Psoas muscle (tissue), 8 donors: ENCODE measurements at places on chromosomes 4 and X.

DNA sequence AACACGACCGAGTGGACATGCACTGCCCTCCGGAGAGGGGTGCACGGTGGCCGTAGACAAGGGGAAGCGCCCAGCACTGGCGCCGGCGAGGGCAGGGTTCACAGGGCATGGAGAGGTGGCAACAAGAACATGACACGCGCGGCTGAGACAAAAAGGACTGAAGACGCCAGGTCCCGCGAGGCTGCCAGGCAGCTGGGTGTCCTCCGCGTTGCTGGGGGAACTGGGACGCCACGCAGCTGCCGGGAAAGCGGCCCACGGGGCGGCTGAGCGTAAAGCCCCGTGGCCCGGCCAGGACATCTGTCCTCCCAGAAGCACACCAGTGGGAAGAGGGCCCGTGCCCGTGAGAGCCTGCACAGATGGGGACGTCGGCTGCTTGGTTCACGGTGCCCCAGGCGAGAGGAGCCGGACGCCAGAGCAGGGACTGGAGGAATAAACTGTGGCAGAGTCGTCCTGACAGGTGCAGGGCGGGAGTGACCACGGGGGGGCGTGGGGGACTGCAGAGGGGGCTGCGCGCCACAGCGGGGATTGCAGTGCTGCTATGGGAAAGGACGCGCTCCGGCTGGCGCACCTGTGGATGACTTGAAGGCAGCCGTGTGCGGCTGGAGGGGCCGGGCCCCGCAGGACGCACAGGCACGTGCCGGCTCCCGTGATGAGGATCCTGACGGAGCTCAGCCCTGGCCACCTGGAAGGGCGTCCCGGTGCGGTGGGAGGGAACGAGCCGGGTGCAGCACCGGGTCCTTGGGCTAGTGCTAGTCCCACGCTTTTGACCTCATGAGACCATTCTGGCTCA is 32.1 kb upstream of the GTPBP6 start:
- H3K4me1 ChIP-seq: peaks cover 9% of the 10 kb centered on the region
- DNase-seq: no peak
- H3K27ac ChIP-seq: peak overlapping the region; percentile 53

- no peaks in the 10 kb centered on the region for H3K27me3 ChIP-seq
- H3K4me1 ChIP-seq: peaks cover 44% of the 10 kb centered on the region
- H3K4me3 ChIP-seq: peak overlapping the region; percentile 68
- peak; percentile 38 for DNase-seq
Observed at GRCh38 chr4:139735381-139736273, 70.0 kb downstream of the MGST2 start.

GRCh38 chr4:159169404-159170302 is 66.8 kb downstream of the RAPGEF2 start:
- DNase-seq: no peak
- H3K4me3 ChIP-seq: no peak overlapping the region
- no peak overlapping the region for H3K27ac ChIP-seq
- H3K36me3 ChIP-seq: no peaks in the 10 kb centered on the region
- H3K27me3 ChIP-seq: no peaks in the 10 kb centered on the region
- H3K4me1 ChIP-seq: peaks cover 35% of the 10 kb centered on the region

GRCh38 chrX:46447384-46447783 is 97.8 kb downstream of the ZNF674 start:
- peak overlapping the region; percentile 80 for H3K27ac ChIP-seq
- peak overlapping the region; percentile 76 for H3K4me3 ChIP-seq
- H3K27me3 ChIP-seq: no peaks in the 10 kb centered on the region
- no peaks in the 10 kb centered on the region for H3K4me1 ChIP-seq
- no peak for DNase-seq
- H3K36me3 ChIP-seq: peaks cover 28% of the 10 kb centered on the region

- H3K4me1 ChIP-seq: no peaks in the 10 kb centered on the region
- no peak overlapping the region for H3K27ac ChIP-seq
- DNase-seq: no peak
- no peaks in the 10 kb centered on the region for H3K27me3 ChIP-seq
Observed at GRCh38 chr4:108590776-108591175, 29.6 kb upstream of the RPL34 start.

- H3K27ac ChIP-seq: no peak overlapping the region
- H3K36me3 ChIP-seq: no peaks in the 10 kb centered on the region
- no peak overlapping the region for H3K4me3 ChIP-seq
- H3K4me1 ChIP-seq: peaks cover 10% of the 10 kb centered on the region
- H3K27me3 ChIP-seq: no peaks in the 10 kb centered on the region
Observed at GRCh38 chr4:26723216-26723615, 137.4 kb upstream of the STIM2 start.

- DNase-seq: no peak
- H3K27ac ChIP-seq: no peak overlapping the region
- no peaks in the 10 kb centered on the region for H3K4me1 ChIP-seq
- H3K36me3 ChIP-seq: no peaks in the 10 kb centered on the region
- H3K27me3 ChIP-seq: no peaks in the 10 kb centered on the region
Observed at GRCh38 chr4:144300616-144301015, 160.1 kb upstream of the GYPA start.

DNA sequence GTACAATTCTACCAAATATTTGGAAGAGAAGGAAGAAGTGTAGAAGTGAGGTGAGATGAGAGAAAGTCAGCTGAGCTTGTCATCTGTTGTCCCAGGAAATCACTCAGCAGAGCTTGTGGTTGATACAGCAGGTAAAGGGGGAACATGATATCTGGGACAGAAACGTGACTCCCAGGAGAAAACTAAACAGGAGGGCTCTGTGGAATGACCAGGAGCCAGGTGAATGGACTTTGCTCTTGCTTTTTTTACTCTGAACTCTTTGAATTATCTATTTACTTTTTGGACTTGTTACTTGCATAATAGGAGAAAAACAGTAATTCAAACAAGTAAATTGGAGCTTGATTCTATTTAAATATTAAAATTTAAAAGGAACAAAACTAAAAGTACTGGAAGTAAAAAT is 555.6 kb upstream of the FRG1 start:
- no peaks in the 10 kb centered on the region for H3K36me3 ChIP-seq
- H3K27me3 ChIP-seq: no peaks in the 10 kb centered on the region
- no peaks in the 10 kb centered on the region for H3K4me1 ChIP-seq

DNA sequence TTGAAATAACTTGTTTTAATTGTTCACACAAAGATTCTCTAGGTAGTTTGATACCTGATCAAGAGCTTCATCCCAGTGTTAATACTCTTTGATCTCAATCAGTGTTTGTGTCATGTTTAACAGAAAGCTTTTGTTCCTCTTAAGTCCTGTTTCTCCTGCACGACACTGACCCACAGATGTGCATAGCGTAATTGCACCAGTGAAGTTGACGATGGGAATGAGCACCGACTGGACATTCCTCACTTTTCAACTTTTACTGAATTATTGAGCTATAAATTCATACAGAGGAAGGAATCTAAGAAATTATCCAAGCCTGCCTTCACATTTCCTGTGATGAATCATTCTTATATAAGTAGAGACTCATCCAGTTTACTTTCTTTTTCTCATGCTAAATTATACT is 878.7 kb upstream of the TENM3 start:
- H3K4me3 ChIP-seq: no peak overlapping the region
- no peaks in the 10 kb centered on the region for H3K27me3 ChIP-seq
- no peaks in the 10 kb centered on the region for H3K4me1 ChIP-seq
- no peak for DNase-seq
- H3K27ac ChIP-seq: no peak overlapping the region
- no peaks in the 10 kb centered on the region for H3K36me3 ChIP-seq

- H3K27me3 ChIP-seq: peaks cover 1% of the 10 kb centered on the region
- no peak overlapping the region for H3K27ac ChIP-seq
- no peaks in the 10 kb centered on the region for H3K36me3 ChIP-seq
- no peak for DNase-seq
- H3K4me3 ChIP-seq: no peak overlapping the region
Observed at GRCh38 chr4:154455111-154455510, 36.5 kb downstream of the DCHS2 start.

- H3K36me3 ChIP-seq: no peaks in the 10 kb centered on the region
- H3K4me3 ChIP-seq: no peak overlapping the region
- H3K27ac ChIP-seq: no peak overlapping the region
- DNase-seq: no peak
Observed at GRCh38 chr4:123740236-123740635, 343.6 kb downstream of the SPRY1 start.

- H3K4me1 ChIP-seq: no peaks in the 10 kb centered on the region
- DNase-seq: no peak
- no peak overlapping the region for H3K4me3 ChIP-seq
- no peaks in the 10 kb centered on the region for H3K27me3 ChIP-seq
- H3K27ac ChIP-seq: no peak overlapping the region
Observed at GRCh38 chr4:119068529-119068962, 67.1 kb upstream of the MYOZ2 start.

DNA sequence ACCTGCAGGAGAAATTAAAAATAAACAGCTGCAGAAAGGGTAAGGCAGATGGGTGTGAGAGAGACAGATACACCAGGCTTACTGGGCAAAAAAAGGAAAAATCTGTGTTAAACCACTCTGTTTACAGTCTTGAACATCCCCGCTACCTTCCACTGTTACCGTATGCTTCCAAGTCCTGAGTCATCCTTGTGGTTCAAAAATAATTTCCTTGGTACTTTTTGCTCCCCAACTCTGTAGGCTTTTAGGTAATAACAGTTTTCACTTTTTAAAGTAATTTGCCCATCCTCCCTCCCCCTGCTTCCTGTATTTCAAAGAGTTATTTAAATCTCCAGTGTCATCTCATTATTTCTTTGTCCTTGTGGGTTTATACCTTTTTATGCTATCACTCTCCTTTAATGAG is 210.1 kb upstream of the FAT4 start:
- no peaks in the 10 kb centered on the region for H3K27me3 ChIP-seq
- no peak overlapping the region for H3K27ac ChIP-seq
- no peak overlapping the region for H3K4me3 ChIP-seq
- H3K36me3 ChIP-seq: no peaks in the 10 kb centered on the region
- no peak for DNase-seq

GRCh38 chrX:8653956-8654355 is 78.0 kb downstream of the ANOS1 start:
- no peak for DNase-seq
- no peaks in the 10 kb centered on the region for H3K4me1 ChIP-seq
- H3K27ac ChIP-seq: no peak overlapping the region

DNA sequence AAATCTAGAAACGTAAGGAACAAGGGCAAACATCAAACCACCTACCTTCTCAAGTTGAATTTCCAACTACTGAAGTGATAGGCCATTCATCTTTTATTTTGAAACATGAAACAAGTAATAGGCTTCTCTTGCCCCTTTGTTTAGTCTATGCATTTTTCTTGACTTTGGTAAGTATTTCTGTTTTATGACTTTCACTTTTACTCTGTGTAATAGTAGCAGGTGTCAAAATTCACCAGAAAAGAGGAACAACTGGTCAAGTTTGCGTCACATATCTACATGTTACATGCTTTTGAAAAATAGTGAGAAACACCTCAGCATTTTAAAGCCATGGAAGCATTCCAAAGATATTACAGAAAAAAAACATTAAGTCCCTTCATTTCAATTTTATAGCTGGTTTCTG is 157.1 kb upstream of the FTHL17 start:
- H3K4me1 ChIP-seq: peaks cover 4% of the 10 kb centered on the region
- no peak overlapping the region for H3K27ac ChIP-seq

DNA sequence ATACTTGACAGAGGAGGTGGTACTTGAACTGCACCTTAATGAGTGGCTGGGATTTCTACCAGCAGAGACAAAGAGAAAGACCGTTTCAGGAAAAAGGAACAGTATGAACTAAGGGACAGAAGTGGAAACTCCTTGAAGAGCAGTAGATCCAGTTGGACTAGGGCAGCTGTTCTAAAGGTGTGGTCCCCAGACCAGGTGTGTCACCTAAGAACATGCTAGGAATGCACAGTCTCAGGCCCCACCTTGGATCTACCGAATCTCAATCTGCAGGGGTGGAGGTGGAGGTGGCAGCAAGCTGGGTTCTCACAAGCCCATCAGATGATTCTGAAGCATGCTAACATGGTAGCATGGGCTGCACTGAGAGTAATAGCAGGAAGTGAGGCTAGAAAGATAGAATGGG is 22.3 kb downstream of the DAPP1 start:
- no peak overlapping the region for H3K27ac ChIP-seq
- no peaks in the 10 kb centered on the region for H3K27me3 ChIP-seq
- no peaks in the 10 kb centered on the region for H3K4me1 ChIP-seq
- no peak for DNase-seq

DNA sequence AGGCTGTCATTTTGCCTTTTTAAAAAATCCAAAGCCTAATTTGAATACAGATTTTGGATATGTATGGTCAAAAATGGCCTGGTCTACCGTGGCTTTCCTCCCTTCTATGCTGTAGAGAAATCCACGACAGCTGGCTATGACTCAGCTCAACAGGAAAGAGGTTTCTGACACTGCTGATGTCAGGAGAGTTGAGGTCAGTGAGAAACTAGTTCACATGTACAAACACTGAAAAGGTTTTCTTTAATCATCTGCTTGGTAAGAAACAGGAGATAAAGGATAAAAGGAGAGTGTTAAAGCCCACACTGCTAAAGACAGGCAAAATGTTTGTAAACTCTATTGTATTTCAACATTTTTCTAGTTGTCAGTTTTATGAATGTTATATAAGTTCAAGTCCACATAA is 113.9 kb downstream of the NYX start:
- H3K4me3 ChIP-seq: no peak overlapping the region
- H3K27ac ChIP-seq: no peak overlapping the region

- H3K4me1 ChIP-seq: no peaks in the 10 kb centered on the region
- no peaks in the 10 kb centered on the region for H3K27me3 ChIP-seq
- no peak overlapping the region for H3K4me3 ChIP-seq
- no peak for DNase-seq
- H3K27ac ChIP-seq: no peak overlapping the region
Observed at GRCh38 chr4:85114526-85114925, 148.0 kb upstream of the WDFY3 start.

DNA sequence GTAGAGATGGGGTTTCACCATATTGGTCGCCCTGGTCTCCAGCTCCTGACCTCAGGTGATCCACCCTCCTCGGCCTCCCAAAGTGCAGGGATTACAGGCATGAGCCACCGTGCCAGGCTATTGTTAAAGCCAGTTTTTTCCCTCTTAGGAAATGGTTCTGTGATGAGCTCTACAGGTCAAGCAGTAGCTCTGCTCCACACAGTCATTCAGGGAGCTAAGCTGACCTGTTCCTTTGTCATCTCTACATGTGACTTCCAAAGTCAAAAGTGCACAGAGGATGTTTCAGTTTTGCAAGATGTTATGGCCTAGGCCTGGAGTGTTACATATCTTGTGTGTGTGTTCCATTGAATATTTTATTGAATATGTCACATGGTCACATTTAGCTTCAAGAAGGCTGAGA is 11.4 kb downstream of the MCUB start:
- H3K36me3 ChIP-seq: no peaks in the 10 kb centered on the region
- H3K27ac ChIP-seq: no peak overlapping the region
- no peaks in the 10 kb centered on the region for H3K4me1 ChIP-seq
- no peak for DNase-seq
- no peak overlapping the region for H3K4me3 ChIP-seq
